T-helper 17 cell (primary cell): ENCODE measurements at places on chromosomes 1 and 21.

GRCh38 chr1:93661829-93662474 lies 19.7 kb downstream of the BCAR3 start:
- DNase-seq: no peak

DNA sequence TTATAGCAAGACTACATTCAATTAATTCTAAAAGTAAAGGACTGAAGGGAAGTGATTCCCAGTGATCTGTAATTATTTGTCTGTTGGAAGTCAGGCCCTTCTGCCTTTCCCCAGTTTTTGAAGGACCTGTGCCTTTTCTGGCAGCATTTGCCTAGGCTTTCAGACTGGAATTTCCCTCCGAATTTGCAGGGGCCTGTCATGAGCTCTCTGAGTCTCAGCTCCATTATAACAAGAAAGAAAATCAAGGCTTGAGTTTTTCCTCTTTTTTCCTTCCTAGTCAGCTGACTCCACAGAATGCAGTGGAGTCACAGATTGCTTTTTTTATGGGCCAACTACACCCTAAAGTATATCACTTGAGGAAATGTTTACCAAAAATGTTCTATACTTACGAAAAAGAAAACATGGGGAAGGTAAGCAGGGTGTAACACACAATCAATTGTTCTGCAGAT lies 1.1 kb downstream of the NR5A2 start:
- no peak for DNase-seq

- DNase-seq: no peak
These were observed 15.9 kb upstream of the MUTYH start for GRCh38 chr1:45356186-45356585.

- no peak for DNase-seq
These were observed 110.3 kb upstream of the TRABD2B start for GRCh38 chr1:48107516-48107915.

GRCh38 chr1:206903687-206904086 lies 6.4 kb downstream of the IL24 start:
- DNase-seq: no peak

GRCh38 chr1:194833111-194833510 lies 1646.7 kb upstream of the B3GALT2 start:
- no peak for DNase-seq

GRCh38 chr1:90534116-90534515 lies 183.0 kb downstream of the BARHL2 start:
- DNase-seq: no peak

DNA sequence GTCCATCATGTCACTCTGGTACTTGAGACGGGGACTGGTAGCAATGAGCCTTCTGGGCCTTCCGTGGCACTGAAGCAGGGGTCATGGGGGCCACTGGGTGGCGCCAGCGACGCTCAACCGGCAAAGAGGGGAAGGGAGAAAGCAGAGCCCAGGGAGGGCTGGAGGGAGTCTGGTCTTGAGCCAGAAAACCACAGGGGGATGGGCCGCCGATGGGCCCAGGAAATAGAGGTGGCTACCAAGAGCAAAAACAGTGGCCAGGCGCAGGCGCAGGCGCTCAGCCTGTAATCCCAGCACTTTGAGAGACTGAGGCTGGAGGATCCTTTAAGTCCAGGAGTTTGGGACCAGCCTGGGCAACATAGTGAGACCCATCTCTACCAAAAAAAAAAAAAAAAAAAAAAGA lies 21.8 kb downstream of the EXOC8 start:
- no peak for DNase-seq

GRCh38 chr1:20063861-20064292 lies 6.1 kb upstream of the PLA2G5 start:
- no peak for DNase-seq

DNA sequence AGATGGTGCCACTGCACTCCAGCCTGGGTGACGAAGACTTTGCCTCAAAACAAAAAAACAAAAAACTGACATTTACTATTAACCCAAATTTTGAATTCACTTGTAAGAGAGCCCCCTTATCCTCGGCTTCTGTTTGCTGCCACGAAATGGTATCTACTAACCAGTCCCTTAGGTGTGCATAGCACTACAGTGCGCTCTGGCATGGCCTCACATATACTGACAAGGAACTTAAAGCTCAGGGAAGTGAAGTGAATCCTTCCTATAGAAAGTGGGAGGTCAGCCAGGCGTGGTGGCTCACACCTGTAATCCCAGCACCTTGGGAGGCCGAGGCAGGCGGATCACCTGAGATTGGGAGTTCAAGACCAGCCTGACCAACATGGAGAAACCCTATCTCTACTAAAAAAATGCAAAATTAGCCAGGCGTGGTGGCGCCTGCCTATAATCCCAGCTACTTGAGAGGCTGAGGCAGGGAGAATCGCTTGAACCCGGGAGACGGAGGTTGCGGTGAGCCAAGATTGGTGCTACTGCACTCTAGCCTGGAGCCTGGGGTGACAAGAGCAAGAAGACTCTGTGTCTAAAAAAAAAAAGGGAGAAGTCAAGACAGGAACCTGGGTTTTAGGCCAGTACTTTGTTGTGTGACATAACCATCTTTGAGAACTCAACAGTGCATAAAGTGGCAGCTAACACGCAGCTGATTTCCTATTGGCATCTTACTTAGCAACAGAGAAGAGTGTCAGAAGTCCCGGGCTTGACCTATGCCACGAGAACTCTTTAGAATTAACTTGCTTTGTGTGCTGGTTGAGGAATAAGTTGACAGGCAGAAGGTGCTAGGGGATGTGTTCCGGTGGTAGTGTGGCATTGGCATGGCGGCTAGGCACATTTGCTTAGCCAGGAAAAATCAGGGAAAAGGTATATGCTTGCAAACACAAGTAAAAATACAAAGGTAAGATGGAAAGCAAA lies 16.8 kb downstream of the ERRFI1 start:
- no peak for DNase-seq

DNA sequence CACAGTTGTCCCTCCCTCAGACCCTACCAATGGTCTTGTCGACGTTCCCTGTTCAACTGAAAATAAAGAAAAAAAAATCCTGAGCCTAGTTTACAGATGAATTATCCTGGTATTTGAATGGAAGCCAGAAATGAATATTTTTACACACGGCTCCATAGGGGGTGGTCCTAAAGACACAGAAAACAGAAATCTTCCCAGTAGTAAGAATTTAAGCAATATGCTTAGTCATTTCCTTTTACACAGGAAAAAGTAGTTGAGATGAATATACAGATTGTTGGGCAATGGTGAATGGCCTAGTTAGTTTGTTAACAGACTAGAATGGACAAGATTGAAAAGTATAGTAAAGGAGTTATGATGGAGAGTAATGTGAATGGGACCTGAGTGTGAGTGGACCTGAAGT lies 67.4 kb downstream of the RGS18 start:
- no peak for DNase-seq

GRCh38 chr1:152928671-152929070 lies 18.3 kb upstream of the SPRR5 start:
- DNase-seq: no peak

- DNase-seq: no peak
These were observed 72.0 kb downstream of the GDAP2 start for GRCh38 chr1:117857418-117857817.

- no peak for DNase-seq
These were observed 134.9 kb downstream of the CLEC20A start for GRCh38 chr1:178361847-178362246.

- no peak for DNase-seq
These were observed 2.1 kb downstream of the RPS6KA1 start for GRCh38 chr1:26531651-26532131.

GRCh38 chr1:226877669-226878068 lies 7.3 kb downstream of the PSEN2 start:
- DNase-seq: no peak

GRCh38 chr21:38712071-38712470 lies 93.7 kb upstream of the ETS2 start:
- DNase-seq: no peak

DNA sequence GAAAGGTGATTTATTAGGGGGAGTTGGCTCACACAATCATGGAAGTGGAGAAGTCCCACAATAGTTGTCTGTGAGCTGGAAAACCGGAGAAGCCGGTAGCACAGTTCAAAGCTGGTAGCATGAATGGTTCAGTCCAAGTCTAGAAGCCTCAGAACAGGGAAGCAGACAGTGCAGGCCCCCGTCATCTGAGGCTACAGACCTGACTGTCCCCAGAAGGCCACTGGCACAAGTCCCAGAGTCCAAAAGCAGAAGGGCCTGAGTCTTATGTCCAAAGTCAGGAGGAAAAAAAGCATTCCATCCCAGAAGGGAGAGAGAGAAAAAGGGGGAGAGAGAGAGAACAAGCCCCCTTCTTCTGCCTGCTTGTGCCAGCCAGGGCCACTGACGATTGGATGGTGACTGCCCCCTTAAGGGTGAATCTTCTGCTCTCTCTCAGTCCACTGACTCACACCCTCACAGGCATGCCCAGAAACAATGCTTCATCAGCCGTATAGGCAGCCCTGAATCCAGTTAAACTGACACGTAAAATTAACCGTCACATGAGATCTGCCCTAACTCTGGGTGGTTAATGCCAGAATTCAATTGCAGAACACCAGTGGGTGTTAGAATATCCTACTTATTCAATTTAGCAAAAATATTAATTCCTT lies 49.3 kb upstream of the POU2F1 start:
- DNase-seq: no peak

DNA sequence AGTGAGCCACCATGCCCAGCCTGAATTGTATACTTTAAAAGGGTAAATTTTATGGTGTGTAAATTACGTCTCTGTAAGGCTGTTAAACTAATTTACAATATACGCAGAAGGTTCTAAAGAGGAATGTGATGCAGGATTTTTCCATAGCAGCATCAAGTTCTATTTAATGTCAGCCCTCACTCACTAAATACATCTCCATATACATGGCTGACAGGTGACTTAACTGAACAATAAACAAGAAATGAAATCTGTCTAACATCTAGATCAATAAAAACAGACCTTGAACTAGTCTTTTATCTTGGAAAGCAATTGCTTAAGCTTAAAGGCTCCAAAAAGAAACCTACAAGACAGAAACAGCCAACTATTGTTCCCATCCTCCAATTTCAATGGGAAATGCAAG lies 121.5 kb upstream of the MAP1LC3C start:
- no peak for DNase-seq

- DNase-seq: no peak
These were observed 23.2 kb upstream of the C1orf146 start for GRCh38 chr1:92194511-92194910.
